ENCODE measurements at places on chromosomes 4 and X. TPM values are rescaled to one million over a fixed set of nuclear protein-coding genes. Genes with fewer than 3 reads are reported as not detected.

Gene CHRNA9
- total RNA-seq: not detected

Gene FAM184B
- total RNA-seq: under 0.01 TPM

Gene LRP2BP
- 0.51 TPM for total RNA-seq

Gene PDE5A
- 832 TPM for total RNA-seq

Gene FAM13A
- total RNA-seq: 21.1 TPM

Gene CFAP299
- total RNA-seq: 16.2 TPM

Gene RAB40AL
- total RNA-seq: 0.33 TPM

Gene AREG
- 1.5 TPM for total RNA-seq

Gene RTL9
- total RNA-seq: 0.17 TPM

Gene PPEF2
- total RNA-seq: not detected

Gene SSX1
- not detected for total RNA-seq

GRCh38 chrX:19720236-19720635, 167.2 kb downstream of the SH3KBP1 start:
- no peak for DNase-seq

GRCh38 chr4:42399393-42399792, 2.1 kb downstream of the SHISA3 start:
- DNase-seq: no peak

- no peak for DNase-seq
These were observed 80.5 kb upstream of the AMELX start for GRCh38 chrX:11212741-11213140.

- peak; percentile 15 for DNase-seq
These were observed 626 bp downstream of the TBC1D1 start for GRCh38 chr4:37891260-37892159.

GRCh38 chr4:168859888-168860694, 150.0 kb downstream of the CBR4 start:
- DNase-seq: no peak

- DNase-seq: no peak
These were observed 197.5 kb downstream of the AFAP1 start for GRCh38 chr4:7741946-7742806.

DNA sequence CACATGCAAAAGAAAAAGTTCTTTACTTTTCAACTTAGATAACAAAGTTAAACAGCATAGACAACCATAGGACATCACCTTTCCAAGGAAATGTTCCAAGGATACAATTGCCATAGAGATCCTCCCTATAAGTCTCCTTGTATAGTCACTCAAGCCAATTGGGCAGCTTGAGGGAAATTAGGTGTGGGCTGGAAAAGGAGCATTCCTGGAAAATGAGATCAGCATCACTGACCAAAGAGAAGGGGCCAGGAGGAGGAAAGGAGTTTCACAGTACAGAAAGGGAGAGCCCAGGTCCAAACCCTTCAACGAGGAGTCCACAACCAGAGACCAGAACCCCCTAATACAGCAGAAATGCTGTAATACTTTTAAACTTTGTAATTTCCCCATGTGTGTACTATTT, 91.5 kb upstream of the PPARGC1A start:
- peak; percentile 69 for DNase-seq

- no peak for DNase-seq
These were observed 357.5 kb upstream of the FAM47C start for GRCh38 chrX:36650622-36651021.

DNA sequence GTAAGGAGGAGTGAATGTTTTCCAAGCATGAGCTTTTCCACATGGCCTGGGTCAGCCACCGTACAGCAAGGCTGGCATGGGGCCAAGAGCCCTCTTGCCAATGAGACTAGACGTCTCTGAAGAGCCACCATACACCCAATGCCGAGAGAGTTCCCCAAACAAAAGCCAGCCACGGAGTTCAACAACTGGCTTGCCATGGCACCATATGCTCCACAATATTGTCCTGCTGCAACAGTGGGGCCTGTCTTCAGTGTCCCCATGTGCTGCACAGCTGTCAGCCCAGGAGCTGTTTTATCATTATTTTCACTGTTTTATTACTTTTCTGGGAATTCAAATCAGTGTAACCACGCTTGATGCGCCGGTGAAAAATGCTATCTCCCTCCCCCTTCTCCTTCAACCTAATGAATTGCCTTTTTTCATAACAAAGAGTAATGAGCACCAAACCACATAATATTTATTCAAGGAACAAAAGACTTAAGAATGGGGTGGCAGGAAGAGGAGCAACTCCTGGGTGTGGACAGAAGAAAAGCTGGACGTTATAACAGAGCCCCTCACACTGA, 18.4 kb downstream of the MAML3 start:
- peak; percentile 74 for DNase-seq

GRCh38 chr4:152579916-152580315, 44.0 kb upstream of the FBXW7 start:
- no peak for DNase-seq

GRCh38 chr4:40915318-40916217, 165.8 kb downstream of the NSUN7 start:
- DNase-seq: peak; percentile 77

GRCh38 chr4:25536564-25537320, 118.9 kb upstream of the SLC34A2 start:
- no peak for DNase-seq

GRCh38 chrX:71809886-71810285, 46.7 kb downstream of the CXorf49B start:
- DNase-seq: no peak

DNA sequence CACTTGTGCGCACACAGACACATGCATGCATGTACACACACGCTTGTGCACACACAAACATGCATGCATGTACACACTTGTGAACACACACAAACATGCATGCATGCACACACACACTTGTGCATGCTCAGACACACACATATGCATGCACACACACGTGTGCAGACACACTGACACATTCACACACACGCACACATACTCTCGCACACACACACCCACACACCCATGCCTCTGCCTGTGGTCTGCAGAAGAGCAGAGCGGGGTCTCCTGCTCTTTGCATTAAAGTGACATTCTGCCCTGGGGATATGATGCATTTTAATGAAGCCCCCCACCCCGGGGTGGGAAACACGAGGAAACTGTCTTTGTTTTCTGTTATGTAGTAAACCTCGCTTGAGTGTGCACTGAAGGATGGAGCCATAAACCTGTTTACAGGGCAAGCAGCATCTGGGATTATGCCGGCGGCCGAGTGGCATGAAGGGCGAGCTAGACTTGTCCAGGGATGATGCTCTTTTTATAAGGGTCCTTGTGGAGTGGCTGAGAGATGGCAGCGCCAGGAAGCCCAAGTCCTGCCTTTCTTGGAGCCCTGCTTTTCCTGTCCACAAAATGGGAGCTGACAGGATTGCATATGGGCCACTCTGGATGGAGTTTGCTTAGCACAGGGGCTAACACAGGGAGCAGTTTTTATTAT, 17.8 kb downstream of the PSAPL1 start:
- no peak for DNase-seq

DNA sequence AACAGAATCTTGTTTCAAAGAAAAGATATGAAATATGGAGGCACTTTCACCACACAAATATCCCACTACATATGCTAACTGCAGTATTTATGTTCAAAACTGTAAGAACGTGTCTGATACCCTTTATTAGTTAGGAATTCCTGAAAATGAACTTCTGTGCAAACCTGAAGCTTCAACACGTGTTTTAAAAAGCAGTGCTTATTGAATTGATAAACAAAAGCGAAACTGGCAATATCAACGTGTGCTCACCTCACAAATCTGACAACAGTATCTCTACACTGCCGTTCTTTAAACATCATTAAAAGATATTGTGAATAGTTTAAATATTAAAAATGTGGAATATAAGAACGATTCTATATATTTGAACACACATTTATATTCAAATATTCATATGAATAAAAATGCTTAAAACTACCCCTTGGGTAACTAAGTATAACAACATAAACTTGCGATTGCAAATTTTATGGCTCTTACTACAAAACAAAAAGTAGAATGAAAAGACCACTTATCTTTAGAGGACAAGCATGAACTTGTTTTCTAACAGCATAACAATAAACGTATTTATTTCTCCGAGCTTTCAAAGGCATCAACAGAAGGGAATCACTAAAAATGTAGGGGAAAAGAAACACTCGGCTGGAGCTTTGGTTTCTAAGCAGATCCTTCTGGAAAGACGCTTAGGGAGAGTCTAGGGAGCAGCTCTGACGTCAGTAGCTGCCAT, at the start of gene LRP2BP:
Gene LRP2BP (minus strand): TSS at position 687 of the 718 bp plus-strand sequence. CDS start 17,738 bp downstream, outside the sequence.
- peak; percentile 97 for DNase-seq

GRCh38 chr4:72387959-72388358, 181.1 kb downstream of the ADAMTS3 start:
- DNase-seq: no peak

- peak; percentile 95 for DNase-seq
These were observed 81.0 kb upstream of the ESX1 start for GRCh38 chrX:104335756-104336155.

- peak; percentile 35 for DNase-seq
These were observed 275.9 kb upstream of the VCX3A start for GRCh38 chrX:6810776-6811175.

- DNase-seq: no peak
These were observed 80.9 kb downstream of the POLA1 start for GRCh38 chrX:24774650-24775049.

DNA sequence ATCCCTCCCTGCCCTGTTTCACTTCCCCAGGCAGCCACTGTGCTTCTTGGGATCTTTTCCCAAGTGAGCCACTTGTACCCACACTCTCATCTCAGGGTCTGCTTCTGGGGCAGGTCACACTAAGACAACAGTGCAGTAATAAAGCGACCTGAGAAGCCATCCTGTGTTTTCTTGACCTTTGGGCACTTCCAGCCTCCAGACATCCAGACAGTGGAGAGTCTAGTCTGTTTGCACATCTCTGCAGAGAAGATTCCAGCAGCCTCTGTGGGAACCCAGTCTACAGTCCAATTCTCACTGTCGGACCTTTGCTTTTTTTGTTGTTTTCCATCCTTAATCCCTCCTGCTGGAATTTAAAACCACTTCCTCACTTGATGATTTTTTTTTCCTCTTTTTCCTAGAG, 50.3 kb upstream of the ATP6AP2 start:
- no peak for DNase-seq

DNA sequence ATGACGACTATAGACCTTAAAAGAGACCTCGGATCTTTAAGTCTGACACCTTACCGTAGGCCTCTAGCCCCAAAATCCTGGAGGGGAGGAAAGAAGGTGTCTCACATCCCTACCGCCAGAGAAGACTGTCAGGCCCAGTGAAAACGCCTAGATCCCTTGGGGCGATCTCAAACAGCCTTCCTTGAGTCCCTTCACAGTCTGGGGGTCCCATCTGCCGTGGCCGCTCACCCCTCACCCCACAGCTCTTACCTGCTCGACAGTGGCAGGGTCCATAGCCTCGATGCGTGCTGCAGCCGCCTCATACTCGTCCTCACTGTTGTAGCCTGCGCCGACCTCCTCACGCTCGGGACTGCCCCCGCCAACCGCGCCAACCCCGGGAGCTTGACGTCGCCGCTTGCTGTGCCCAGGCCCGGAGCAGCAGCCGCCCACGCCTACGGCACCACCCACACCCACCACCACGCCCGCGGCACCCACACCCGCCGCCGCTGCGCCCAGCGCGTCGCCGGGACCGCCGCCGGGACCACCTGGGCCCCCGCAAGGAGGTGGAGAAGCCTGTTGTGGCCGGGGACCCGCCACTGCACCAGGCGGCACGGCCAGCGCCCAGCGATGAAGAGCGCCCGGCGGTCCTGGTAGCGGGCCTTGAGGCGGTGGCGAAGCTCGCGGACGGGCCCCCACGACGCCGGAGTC, 536 bp downstream of the OTUD5 start:
- DNase-seq: no peak

Measured in fibroblast of lung (primary cell).